Nucleus accumbens (tissue), 56 donors: ENCODE measurements at places on chromosomes 3 and 15.
A peak's percentile ranks its signal among the peaks of the same experiment; 100 is the strongest.

- no peak for DNase-seq
These were observed 56.7 kb downstream of the LHFPL4 start for GRCh38 chr3:9496893-9497292.

DNA sequence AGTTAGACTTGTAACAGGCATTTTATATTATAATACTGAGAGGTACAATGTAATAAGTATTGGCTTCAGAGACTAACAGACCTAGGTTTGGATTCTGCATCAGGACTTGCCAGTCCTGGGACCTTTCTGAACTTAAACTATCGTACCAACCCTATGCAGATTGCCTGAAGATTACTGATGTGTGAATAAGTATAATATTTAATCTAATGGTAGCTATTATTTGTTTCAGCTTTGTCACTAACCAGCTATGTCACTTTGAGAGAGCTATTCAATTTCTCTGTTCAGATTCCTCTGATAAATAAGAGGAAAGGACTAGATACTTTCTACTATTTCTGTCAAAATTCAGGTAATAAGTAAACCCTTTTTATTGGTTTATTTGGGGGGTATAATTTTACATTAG lies 184.4 kb upstream of the NECTIN3 start:
- DNase-seq: no peak

GRCh38 chr15:89776274-89777072 lies at the start of gene MESP2:
Gene MESP2 (plus strand): TSS chr15:89776332. CDS start chr15:89776358, 26 bp downstream.
- peak; percentile 26 for DNase-seq

DNA sequence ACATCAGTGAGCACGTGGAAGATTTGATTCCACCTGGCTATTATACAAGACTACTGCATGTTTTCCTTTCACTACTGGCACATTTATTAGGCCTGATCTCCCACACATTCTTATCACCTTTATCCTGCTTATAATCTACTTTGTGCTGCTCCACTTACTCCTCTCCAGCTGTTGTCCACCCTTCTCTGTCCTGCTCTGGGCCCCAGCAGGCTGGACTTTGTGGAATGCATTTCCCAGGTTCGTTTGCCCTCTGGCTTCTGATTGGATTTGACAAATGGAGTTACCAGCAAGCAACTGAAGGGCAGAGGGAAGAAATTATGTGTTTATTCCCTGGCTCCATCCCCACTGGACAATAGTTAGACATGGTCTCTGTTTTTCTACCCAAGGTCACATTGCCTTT lies 75.5 kb downstream of the DCLK3 start:
- DNase-seq: no peak

GRCh38 chr3:129775870-129776269 lies 117.6 kb downstream of the TMCC1 start:
- no peak for DNase-seq

DNA sequence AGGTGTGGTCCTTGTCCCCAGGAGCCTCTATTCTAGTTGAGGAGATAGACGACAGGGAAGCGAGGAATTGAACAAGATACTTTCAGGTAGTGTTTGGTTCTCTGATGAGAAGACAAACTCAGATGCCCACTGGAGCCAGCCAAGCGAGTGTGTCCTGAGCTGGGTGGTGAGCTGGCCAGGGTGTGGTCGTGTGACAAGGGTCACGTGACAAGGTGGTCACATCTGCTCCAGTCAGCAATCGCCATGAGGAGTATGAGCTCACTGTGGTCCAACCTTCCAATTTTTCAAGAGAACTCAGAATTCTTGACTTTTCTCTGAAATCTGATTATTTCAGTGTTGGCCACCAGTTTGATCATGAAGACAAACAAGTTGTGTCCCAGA lies 39.5 kb downstream of the SLC6A6 start:
- DNase-seq: no peak

- DNase-seq: no peak
These were observed 14.1 kb upstream of the PRSS50 start for GRCh38 chr3:46731795-46732194.

DNA sequence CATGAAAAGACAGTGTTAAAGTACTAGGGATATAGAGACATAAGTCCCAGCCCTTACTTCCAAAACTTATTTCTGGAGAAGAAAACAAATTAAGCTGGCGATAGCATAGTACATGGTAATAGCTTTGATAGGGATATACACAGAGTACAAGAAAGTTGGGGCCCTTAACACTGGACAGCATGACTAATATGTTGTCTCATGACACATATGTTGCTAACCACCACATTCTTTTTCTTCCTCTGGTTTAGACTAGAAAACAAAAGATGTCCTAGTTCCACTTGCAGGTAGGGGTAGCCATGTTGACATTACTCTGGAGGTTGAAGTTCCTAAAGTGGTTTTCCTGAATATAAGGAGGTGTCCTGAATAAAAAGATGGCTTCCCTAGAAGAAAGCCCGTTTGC lies 75.3 kb downstream of the RFX7 start:
- no peak for DNase-seq

- DNase-seq: no peak
These were observed 16.0 kb downstream of the ROBO2 start for GRCh38 chr3:77055841-77056341.

- DNase-seq: no peak
These were observed 42.5 kb downstream of the RUBCN start for GRCh38 chr3:197694251-197694650.

GRCh38 chr15:70703096-70703878 lies 60.1 kb downstream of the UACA start:
- no peak for DNase-seq

GRCh38 chr3:197936819-197937384 lies 13.1 kb upstream of the RPL35A start:
- DNase-seq: no peak

GRCh38 chr3:48877671-48878070 lies 21.0 kb downstream of the SLC25A20 start:
- no peak for DNase-seq

- no peak for DNase-seq
These were observed 2.9 kb downstream of the KCNH8 start for GRCh38 chr3:19151171-19151570.

DNA sequence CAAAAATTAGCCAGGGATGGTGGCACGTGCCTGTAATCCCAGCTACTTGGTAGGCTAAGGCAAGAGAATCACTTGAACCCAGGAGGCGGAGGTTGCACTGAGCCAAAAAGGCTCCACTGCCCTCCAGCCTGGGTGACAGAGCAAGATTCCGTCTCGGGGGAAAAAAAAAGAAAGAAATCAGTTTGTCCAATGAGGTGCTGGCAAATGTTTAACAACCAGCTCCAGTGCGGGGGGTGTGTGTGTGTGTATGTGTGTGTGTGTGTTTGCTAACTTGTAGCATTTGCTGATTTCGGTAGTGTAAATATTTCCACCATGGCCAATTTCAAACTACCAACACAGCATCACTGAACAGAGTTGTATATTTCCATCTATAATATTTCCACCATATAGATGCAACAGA lies 23.8 kb upstream of the IDH2 start:
- no peak for DNase-seq

- DNase-seq: no peak
These were observed 84.4 kb upstream of the C2CD4B start for GRCh38 chr15:62249501-62249900.

DNA sequence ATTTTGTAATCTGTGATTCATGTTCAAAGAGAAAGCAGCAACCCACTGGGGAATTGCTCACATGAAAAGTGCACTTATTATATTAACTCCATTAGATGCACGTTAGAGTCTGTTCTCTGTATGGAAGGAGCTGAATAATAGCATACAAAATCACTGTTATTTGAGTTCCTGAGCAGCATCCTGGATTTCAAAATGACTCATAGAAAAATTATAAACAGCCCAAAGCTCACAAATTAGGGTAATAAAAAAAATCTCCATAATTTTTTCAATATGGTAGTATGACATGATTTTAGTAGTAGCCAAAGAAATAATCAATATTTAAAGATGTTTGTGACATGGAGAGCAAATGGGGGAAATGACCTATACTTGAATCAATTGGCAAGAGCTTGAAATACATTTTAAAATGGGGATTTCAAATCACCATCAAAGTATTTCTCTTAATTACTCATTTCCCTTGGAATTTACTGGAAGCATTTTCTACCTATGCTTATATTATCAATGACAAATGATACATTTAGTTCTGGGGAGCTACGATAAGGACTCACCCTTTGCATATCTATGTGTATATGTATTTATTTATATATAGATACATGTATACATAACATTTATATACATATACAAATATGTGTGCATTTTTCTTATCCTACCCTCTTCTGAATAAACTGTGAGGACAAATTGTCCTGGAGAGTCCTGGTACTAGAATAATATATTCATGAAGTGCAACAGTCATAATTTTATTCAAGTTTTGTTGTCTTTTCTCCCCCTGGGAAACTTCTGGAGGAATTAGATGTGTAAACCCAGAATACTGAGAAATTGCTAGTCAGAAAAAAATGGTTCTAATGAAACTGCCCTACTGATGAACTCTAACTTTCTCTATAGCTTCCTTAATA lies 116.3 kb downstream of the RPL22L1 start:
- DNase-seq: no peak
